ENCODE measurements at places on chromosomes 6 and 20.
A peak's percentile ranks its signal among the peaks of the same experiment; 100 is the strongest.

- no peak for DNase-seq
These were observed 25.2 kb downstream of the UCKL1 start for GRCh38 chr20:63930971-63931553.

- no peak for DNase-seq
These were observed 32.8 kb upstream of the ZNF133 start for GRCh38 chr20:18255526-18255925.

DNA sequence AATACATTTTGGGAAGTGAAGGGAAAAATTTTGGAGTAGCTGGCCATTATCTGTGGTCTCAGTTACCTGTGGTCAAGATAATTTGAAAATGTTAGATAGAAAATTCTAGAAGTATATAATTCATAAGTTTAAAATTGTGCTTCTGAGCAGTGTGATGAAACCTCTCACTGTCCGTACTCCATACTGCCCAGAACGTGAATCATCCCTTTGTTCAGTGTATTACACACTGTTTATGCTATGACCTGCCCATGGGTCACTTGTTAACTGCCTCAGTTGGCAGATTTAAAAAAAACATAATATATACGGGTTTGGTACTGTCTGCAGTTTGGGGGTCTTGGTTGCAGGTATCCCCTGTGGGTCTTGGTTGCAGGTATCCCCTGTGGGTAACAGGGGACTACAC lies 4.1 kb upstream of the CALHM5 start:
- DNase-seq: peak; percentile 81

GRCh38 chr20:35992713-35993335 lies 24.4 kb downstream of the CNBD2 start:
- peak; percentile 74 for DNase-seq

DNA sequence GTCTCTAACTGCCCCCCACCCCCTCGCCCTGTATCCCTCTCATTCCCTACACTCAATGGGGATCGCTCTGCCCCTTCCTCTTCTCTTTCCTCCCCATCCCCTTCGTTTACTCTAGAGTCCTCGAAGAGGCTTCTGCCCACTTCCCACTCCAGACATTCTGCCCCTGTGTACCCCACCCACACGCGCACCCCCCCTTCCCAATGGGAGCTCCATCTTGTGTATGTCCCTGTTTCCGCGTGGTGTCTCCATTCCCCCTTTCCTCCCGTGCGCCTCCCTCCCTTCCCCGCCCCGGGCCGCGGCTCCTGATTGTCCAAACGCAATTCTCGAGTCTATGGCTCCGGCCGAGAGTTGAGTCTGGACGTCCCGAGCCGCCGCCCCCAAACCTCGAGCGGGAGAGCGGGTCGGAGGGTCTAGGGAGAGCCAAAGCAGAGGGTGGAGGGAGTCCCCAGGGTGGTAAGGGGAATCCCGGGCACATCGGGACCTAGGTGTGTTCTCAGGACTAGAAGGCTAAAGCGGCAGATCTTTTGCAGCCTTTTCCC lies 679 bp upstream of the RING1 start:
- DNase-seq: peak; percentile 86

DNA sequence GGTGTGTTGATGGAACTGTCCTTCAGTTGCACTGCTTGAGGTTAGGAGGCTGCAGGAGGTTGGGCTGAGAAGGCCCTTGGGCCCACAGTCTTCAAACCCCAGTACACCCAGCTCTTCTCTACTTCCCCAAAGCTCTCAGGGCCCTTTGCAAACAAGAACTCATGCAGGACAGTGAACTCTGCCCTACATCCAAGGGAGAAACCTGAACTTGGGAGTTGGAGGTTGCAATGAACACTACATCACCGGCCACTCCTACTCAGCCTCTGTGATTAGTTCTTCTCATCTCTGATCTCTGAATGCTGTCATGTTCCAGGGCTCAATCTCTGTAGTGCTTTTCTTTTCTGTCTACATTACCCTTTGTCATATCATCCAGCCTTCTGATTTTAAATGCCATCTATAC lies 148.5 kb upstream of the PDE7B start:
- DNase-seq: no peak

- DNase-seq: no peak
These were observed 301.2 kb downstream of the LRFN2 start for GRCh38 chr6:40285996-40286395.

- DNase-seq: no peak
These were observed 27.7 kb upstream of the VEGFA start for GRCh38 chr6:43742285-43742684.

- no peak for DNase-seq
These were observed 9.3 kb downstream of the WDR27 start for GRCh38 chr6:169692516-169692915.

GRCh38 chr6:30834646-30835045 lies 49.7 kb upstream of the DDR1 start:
- no peak for DNase-seq

GRCh38 chr6:2652611-2653010 lies 98.1 kb downstream of the MYLK4 start:
- DNase-seq: no peak

- DNase-seq: no peak
These were observed 106.5 kb downstream of the DCDC2 start for GRCh38 chr6:24251339-24251738.

GRCh38 chr6:134936931-134937330 lies 13.0 kb downstream of the ALDH8A1 start:
- peak; percentile 70 for DNase-seq

- DNase-seq: no peak
These were observed 181.9 kb downstream of the ERMARD start for GRCh38 chr6:169933251-169933821.

DNA sequence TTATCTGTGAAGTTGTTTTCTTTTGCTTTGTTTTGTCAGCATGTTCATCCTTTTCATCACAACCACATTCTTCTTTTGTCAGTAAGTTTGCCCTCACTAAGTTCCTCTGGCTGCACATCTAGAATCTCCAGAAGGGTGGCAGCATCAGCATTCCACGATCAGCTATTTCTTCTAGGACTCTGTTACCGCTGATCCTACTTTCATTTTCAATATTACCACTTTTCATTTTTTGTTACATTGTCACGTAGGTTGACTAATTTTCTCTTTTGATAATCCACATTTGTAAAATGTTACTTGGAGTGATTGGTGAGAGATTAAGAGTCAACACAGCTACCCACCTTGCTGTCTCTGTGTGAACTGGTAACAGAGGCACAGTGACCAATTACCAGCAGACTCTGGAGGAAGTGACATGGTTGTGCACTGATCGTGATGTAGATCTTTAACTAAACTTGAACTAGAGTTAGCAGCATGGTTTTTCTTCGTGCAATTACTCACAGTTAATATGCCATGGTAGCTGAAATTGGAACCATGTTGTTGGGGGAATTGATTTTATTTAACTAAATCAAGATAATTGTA lies 307.9 kb upstream of the SLC35B3 start:
- no peak for DNase-seq

GRCh38 chr20:38968090-38968489 lies 5.9 kb downstream of the DHX35 start:
- no peak for DNase-seq

GRCh38 chr6:148467926-148468325 lies 125.3 kb downstream of the SASH1 start:
- no peak for DNase-seq

- DNase-seq: peak; percentile 46
These were observed 1.3 kb downstream of the SCUBE3 start for GRCh38 chr6:35214869-35215664.

GRCh38 chr6:73200735-73201134 lies 24.6 kb downstream of the KHDC1L start:
- peak; percentile 26 for DNase-seq

DNA sequence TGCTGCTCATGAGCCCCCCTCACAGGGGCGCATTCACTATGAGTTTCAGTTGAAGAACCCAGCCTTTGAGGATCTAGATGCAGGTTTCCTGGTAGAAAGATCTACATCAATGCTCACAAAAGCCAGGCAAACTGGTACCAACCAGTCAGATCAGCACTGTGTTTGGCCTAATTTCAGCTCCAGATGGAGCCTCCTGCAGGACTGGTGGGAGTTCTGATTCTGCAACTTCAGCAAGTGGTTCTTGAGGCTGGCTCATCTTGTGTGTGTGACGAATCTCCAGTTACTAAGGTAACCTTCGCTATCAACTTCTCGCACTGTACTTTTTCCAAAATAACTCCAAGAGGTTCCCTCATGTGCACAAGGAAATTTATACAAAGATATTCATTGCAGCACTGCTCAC lies 118.8 kb downstream of the ZMYND8 start:
- no peak for DNase-seq

DNA sequence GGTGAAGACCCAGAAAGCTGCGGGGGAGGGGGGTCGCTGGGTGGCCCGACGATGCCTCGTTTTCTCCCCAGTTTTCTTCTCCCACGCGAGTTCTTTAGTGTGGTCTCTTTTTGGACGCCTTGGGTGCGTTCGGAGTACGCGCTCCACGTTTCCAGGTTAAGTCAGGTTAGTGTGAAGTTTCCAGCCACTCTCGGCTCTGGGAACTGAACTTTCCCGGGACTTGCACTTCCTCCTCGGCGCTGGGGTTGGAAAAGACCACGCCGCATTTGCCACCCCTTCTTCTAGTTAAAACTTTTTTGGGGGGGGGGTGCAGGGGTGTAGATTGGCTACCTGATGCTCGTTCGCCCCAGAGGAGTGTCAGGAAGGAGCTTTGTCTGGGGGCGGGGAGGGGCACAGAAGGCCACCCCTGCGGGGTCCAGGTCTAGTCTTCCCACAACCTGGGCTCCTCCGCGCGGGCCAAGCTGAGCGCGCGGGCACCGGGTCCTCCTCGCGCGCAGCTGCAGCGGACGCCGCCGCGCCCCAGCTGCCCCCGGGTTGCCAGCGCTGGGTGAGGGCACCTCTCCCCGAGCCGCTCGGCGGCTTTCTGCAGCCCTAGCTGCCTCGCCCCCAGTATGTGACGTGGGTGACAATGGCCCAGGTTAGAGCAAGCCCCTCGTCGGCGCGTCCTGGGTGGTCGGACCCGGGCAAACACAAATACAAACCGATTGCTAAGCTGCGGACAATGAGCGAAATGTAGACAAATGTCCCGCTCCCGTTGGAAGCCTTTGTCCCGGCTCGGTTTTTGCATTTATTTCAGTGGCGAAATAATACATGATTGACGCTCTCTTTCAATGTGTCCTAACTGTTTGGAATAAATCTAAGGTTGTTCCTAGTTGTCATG lies 1.7 kb upstream of the NKX2-2 start:
- no peak for DNase-seq

DNA sequence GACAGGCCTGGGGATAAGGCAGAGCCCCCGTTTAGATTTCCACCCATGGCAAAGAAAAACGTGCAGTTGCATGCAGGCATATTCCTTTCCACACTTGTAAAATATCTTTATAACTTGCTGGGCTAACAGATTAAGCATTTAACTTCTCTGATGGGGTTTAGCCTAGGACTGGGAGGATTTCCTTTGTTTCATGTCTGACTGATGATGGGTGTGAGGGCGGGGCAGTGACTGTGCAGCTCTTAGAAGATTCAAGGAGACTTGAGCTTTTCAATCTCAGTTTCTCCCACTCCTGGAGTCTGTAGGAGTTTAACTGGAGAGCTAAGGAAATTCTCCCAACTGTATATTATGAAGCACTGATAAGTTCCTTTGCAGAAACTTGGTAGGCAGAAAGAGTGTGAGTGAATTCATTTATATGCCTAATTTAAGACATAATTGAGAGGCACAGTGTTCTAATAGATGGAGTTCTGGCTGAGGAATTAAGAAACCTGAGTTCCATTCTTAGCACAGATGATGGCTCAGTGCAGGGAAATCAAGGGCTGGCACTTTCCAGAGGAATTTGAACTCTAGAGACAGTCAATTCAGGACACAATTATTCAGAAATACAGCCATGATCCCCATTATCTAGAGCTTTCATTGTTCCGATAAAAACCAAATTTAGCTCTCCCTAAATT lies 214.6 kb upstream of the CNR1 start:
- peak; percentile 59 for DNase-seq

DNA sequence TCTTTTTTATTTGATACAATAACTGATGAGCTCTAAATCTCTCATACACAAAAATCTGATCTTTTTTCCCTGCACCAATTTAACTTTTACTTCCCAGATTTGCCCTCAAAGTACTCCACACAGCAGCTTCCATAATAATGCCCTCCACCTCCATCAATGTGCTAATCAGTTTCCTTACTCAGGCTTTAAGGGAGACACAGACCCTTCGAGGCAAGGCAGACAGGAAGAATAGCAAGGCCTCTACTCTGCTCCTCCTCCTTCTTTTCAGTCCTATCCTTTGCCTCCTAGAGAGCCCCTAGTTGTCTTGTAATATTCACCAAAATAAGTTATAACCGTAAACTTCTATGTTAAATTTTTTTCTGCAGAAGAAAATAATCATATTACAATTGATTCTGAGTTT lies 444.9 kb upstream of the RNF217 start:
- DNase-seq: no peak

- no peak for DNase-seq
These were observed 72.6 kb upstream of the SCGN start for GRCh38 chr6:25579391-25579883.

DNA sequence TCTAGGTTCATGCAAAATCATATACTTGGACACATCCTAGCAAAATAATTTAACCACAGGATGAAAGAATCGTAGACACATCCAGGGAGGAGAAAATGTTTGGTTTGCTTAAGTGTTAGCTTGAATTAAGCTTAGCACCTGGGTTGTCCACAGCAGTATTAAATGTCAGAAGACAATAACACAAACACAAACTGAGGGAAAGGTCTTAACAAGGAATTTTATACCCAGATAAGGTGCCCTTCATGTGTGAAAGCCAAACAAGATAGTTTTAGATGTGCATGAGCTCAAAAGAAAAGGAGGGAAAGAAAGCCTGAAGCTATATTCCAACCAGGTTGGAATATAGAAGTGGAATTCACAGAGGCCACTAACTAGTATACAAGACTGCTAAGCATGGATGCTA lies 49.1 kb downstream of the SLC23A2 start:
- DNase-seq: no peak

GRCh38 chr6:1055015-1055921 lies 256.6 kb upstream of the FOXQ1 start:
- DNase-seq: no peak

DNA sequence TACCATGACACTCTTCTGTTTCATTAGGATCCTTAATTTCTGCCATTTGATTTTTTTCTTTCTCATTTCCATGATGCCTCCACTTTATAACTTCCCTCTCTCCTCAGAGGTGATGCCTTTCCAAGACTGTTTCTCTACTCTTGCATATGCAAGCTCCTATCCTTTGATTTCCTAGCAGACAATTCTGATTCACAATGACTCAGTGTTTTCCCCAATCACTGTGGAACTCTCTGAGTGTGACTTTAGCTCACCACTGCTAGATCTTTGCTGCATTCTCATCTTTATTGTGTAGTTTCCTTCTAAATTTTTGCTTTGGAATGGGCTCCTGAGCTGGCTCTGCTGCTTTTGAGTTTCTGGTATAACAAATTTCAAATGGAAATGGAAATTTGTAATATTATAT lies 184.9 kb downstream of the TINAG start:
- DNase-seq: peak; percentile 85
